ENCODE measurements at places on chromosomes 1 and 21.
A peak's percentile ranks its signal among the peaks of the same experiment; 100 is the strongest.

DNA sequence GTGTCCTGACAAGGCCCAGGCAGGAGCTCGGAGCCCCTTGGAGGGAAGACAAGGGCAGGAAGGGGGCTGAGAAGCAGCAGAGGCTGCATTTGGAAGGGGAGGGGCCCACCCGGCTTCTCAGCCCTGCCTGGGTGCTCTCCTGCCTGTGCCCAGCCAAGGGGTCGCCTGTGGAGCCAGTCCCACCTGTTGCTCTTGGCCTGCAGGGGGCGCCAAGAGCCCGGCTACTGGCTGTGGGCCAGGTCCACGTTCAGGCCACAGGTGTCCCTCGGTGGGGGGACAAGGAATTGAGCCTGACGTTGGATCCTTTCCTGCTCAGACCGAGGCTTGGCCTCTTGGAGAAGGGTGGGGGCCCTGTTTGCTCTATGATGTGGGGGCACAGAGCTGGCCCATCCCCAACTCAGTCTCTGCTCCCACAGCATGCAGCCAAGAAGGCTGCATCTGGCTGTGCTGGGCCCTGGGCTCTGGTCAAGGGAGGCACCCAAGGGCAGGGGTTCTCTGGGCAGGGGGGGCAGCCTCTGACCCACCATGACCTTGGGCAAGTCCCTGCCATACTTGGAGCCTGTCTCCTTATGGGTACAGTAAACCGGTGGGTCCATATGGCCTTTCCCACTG is 10.9 kb downstream of the WNT4 start:
- DNase-seq = peak; percentile 78

DNA sequence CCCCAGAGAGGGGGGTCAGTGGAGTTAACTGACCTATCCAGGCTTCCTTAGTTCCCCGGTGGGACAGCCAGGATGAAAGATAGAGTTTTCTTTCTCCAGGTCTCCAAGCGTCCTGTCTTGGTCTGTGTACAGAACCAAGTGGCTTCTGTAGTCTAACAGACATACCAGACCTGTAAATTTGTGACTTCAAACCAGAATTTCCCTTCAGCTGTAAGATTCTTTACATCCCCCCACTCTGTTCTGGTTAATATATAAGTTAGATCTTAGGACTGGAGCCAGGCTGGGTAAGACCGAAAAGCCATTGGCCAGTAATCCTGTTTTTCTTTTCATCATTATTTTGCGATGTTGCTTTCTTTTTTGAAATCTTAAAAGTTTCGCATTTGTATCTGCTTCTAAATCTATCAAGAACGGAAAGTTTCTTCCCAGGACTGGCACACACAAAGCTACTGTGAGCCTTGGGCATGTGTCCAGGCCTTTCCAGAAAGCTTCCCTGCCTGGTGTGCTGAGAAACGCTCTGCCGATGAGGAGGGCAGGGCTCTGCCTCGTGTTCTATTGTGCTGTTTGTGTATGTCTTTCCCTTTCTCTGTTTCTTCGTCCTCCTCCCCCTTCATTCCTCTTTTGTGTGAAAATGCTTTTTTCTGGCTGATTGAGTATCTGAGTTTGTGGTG is 72.3 kb downstream of the RGL1 start:
- no peak for DNase-seq

GRCh38 chr1:213276236-213276635 is 225.2 kb downstream of the RPS6KC1 start:
- DNase-seq = no peak

GRCh38 chr1:246134789-246135188 is 372.3 kb downstream of the SMYD3 start:
- DNase-seq = no peak

DNA sequence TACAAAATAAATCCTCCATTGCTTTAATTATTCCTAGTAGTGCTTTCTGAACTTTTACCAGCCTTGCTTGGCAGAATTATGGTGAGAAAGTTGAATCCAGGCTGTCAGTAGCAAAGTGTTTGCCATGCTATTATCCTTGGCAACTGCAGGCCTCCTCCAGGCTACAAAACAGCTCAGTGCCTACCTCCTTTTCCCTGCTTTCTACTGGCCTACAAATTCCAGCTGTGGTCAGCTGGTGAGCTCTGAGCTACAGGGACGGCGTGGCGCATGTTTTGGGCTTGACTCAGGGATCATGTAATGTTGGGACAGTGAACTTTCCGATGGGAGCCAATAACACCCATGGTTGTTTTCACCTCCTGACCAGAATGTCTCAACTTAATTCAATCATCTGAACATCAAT is 456.1 kb upstream of the ADAMTS5 start:
- no peak for DNase-seq

GRCh38 chr1:167016100-167016750 is 27.1 kb downstream of the MAEL start:
- no peak for DNase-seq

- no peak for DNase-seq
Observed at GRCh38 chr1:82494117-82494516, 693.4 kb downstream of the ADGRL2 start.

DNA sequence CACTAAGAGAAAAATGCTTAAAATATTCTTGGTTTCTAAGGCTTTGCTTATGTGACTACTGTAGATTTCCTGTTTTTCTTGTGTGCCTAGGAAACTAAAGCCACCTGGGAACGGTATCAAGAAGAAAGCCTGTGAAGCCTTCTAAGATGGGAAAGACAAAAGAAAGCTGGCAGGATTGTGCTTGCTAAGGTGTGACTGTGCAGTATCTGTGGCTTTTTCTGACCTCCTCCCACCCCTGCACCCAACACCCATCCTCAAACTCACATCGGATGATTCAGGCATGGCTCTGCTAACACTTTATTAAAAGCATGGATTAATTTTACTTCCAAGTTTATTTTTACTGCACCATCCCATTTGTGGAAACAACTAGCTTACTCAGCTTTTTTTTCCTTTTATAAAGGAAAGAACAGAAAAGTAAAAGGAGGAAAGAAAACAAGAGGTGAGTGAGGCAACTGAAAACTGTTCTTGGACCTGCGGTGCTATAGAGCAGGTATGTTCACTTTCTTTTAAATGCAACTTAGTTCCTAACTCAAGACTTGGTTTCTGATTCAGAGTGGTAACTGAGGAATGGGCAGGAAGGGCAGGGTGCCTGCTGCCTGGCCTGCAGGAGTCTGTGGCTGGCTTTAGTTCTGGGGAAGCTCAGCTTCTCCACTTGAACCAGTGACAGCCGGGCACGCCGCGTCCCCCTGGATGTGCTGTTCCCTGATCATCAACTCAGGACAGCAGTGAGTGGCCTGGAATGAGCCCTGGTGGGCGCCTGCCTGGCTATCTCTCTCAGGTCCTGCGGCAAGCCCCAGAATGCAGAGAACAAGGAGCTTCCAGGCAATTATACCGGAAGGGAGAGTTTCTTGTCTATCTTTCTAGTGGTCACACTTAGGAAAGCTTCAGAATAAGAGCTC is at the start of gene GBP6:
TSS of gene GBP6 (plus strand) at position 422 of the 899 bp plus-strand sequence. CDS start 4,493 bp downstream, outside the sequence.
- no peak for DNase-seq

GRCh38 chr21:44870748-44871495 is 2.6 kb downstream of the PTTG1IP start:
- no peak for DNase-seq

DNA sequence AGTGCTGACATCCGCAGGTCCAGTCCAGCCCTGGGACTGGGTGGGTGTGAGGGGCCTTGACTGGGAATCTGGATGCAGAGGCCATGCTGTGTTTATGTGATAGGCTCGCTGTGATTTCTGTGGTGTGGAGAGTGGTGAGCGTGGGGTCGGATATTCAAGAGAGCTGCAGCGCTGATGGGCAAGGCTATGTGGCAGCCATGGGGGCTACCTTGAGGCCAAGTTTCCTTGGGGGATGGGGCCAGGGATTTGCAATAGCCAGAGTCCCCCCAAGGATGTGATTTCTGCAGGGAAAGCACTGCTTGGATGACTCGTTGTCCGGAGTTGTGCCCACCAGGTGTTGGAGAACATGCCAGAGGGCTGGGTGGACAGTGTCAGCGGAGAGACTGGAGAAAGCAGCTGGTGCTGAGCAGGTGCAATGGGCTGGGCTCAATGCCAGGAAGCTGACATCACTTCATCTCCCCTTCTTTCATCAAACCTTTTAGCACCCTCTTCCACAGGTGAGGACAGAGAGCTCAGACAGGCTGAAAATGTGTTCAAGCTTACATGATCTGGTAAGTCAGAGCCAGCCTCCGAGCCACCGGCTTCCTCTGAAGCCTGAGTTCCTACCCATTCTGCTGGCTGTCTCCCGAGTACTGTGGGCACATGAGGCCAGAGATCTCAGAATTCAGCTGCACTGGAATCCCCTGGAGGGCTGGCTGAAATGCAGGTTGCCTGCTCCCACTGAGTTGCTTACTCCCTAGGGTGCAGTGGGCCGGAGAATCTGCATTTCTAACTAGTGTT is 132.9 kb downstream of the RHOU start:
- no peak for DNase-seq

DNA sequence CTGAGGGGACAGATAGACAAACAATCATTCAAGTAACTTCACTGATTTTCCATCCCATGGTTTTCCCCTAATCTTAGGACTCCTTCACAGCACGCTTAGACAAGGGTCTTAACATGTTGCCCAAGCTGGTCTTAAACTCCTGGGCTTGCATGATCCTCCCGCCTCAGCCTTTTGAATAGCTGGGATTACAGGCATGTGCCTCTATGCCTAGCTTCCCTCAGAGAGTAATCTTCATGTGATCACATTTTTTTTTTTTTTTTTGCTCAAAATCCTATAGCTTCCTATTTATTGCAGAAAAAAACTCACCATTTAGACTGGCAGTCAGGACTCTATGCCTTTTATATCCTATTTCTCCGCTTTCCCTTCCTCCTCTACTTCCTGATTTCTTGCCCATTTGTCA is 90.4 kb upstream of the DPH5 start:
- DNase-seq = no peak

DNA sequence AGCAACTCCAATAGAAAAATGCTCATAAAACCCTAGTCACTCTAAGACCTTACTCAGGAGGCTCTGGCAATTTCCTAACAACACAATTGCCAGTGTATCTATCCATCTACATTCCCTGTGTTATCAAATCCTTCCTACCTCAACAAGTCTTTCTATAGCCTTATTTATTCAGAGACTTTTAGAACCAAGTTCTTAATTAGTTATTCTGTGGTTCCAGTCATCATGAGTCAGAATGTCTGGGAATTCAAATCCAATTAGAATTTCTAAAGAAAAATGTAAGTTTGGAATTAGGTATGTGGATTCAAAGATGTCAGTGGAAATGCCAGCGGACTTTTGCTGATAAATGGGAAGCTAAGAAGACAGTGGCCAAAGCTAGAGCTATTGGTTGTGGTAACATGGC is 302.6 kb upstream of the C1orf87 start:
- no peak for DNase-seq

- DNase-seq = no peak
Observed at GRCh38 chr1:153795330-153795837, 20.2 kb downstream of the SLC27A3 start.

GRCh38 chr1:147514233-147514632 is 27.1 kb upstream of the BCL9 start:
- DNase-seq = no peak

GRCh38 chr1:6547301-6547700 is 7.0 kb downstream of the NOL9 start:
- DNase-seq = no peak

- no peak for DNase-seq
Observed at GRCh38 chr1:2945821-2946231, 75.4 kb upstream of the ACTRT2 start.

- no peak for DNase-seq
Observed at GRCh38 chr1:244626709-244627108, 26.2 kb upstream of the DESI2 start.

DNA sequence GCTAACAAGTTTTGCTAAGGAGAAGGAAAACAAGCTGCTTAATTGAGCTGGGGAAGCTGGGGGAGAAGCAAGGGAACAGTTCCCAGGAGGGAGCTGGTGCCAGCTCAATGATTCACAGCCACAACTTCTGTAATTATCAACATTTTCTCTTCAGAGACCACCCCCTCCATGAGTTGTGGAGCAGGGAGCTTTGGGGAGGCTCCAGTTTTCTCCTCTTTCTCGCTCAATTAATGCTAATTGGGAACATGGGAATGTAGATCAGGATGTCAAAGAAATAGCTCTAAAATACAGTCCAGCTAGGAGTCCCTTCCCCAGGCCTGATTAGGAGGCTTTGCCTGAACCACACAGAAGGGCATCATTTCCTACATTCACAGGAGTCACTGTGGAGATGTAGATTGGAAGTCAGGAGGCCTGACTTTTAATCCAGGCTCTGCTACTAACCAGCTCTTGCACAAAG is 12.1 kb upstream of the MNDA start:
- no peak for DNase-seq

DNA sequence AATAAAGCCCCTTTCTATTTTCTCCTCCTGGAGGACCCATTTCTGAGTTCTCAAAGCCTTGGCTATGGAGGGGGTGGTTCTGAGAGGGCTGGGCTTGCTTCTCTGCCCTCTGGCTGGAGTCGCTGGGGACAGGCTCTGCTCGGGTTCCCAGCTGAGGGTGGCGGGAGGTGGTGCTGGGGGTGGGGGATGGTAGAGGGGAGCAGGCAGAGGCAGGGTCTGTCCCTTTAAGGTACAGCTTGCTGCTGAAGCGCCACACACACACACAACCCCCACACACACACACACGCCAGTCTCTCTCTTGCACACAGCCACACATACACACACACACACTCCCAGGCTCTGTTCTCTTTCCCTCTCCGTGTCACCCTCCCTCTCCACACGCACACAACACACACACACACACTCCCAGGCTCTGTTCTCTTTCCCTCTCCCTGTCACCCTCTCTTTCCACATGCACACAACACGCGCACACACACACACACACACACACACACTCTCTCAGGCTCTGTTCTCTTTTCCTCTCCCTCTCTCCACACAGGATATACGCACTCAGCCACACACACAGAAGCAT is 69.8 kb upstream of the SSBP3 start:
- no peak for DNase-seq
